Right ventricle myocardium inferior (tissue), 1 donor: ENCODE measurements at places on chromosomes 5 and 9. TPM values are rescaled to one million over a fixed set of nuclear protein-coding genes. Genes with fewer than 3 reads are reported as not detected.

- no peak for DNase-seq
Observed at GRCh38 chr9:19781240-19781639, 7.6 kb downstream of the SLC24A2 start.

DNA sequence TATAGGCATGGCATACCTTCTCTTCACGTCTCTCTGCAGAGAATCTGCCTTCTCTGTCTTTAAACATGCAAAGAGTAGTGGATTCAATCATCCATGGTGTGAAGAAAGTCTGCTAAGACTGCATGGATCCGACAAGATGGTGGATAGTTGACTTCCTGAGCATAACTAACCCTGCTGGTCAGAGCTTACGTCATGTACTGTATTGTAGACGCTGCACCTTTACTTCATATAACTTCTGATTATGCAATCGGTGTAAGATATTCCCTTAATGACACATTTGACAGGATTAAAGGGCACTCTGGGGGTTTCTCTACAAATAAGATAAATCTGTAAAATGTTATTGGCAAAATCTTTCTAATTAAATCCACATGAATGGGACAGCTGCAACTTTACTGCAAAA, 240.3 kb upstream of the NREP start:
- DNase-seq: no peak

GRCh38 chr5:80600943-80601693, 31.0 kb upstream of the ANKRD34B start:
- DNase-seq: no peak

DNA sequence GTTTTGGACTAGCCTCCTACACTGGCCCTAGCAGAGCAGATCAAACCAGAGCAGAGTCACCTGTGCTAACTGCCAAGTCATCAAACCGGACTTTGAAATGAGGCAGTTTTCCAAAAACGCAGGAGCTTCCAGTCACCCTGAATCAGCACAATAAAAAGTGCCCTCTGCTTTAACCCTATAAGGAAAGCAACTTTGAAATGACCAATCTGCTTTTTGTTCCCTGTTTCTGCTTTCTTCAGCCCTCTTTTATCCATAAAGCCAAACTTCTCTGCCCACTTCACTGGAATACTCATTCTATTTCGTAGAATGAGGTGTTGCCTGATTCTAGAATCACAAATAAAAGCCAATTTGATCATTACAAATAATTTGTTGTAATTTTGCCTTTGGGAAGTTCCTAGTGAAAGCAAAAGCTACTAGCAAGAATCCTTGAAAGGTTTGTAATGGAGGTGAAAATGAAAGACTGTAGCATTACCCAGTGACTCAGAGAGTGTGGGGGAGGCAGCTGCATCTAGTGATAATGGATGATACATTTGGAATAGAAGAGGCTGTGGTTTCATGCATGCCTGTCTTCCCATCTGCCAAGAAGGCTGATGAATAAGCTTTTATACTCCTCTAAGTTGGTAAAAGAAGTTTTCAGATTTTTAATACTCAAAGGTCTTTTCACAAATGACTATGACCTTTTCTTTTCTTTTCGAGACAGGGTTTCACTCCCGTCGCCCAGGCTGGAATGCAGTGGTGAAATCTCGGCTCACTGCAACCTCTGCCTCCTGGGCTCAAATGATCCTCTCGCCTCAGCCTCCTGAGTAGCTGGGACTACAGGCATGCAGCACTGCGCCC, 14.9 kb downstream of the SPAAR start:
- no peak for DNase-seq

DNA sequence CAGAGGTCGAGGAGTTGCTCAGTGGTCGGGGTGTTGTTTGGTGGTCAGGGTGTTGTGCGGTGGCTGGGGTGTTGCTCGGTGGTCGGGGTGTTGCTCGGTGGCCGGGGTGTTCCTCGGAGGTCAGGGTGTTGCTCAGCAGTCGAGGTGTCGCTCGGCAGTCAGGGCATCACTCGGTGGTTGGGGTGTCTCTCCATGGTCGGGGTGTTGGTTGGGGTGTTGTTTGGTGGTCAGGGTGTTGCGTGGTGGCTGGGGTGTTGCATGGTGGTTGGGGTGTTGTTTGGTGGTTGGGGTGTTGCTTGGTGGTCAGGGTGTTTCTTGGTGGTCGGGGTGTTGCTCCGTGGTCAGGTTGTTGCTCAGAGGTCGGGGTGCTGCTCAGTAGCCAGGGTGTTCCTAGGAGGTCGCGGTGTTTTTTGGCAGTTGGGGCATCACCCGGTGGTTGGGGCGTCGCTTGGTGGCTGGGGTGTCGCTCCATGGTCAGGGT, 11.0 kb upstream of the GPSM1 start:
- no peak for DNase-seq

GRCh38 chr9:35660966-35661415, 2.9 kb downstream of the CCDC107 start:
- DNase-seq: no peak

DNA sequence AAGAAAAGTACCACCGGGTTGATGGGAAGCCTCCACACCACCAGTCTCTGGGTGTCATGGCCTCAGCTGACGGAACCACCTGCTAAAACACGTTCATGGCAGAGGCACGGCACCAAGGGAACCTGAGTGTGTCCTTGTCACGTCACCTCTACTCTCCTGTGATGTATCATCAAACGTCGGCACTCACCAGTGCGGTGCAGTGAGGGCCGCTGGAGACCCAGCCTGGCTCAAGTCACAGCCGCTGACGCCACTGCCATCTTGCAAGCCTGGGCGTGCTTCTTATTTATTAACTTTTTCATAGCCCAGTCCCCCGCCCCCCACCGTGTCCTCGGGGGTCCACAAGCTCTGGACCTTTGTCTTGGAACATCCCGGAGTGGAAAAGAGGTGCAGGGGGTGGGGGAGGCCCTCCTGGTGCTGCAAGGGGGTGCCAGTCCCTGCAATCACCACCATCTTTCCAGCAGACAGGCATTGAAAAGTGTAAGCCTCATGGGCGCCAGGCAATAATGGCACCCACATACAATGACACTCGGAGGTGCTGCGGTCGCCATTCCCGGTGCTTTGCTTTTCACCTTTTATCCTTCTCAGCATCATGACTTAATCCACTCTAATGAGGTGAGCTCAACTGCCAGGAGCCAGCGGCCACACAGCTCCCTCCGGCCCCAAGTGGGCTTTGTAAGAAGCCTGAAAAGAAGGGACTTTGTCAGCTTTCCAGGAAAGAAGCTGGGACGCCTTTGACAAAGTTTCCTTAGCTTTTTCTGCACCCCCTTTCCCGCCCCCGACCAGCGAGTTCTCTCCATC, 202.3 kb upstream of the IRX1 start:
- DNase-seq: no peak

DNA sequence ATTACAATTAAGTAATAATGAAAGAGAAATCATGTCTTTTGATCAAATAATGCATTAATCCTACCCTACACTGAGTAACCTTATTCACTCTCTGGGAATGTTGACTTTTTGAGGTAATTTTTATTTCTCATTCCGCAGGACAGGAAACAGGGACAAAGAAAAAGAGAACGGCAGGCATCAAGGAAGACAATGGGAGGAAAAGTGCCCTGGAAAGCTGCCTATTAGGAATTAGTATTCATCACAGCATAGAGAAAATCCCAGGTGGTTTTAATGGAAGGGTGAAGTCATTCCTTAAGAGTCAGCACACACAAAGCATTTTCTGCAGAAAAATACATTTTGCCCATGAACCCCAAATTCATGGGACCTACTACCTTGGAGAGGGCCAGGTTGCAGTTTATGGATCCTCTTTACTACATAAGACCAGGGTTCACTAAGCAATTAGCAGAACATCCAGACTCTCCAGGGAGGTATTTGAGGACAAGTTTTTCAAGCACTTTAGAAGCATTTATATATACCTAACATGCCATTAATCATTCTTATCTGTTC, 9.4 kb downstream of the FSTL4 start:
- DNase-seq: no peak

DNA sequence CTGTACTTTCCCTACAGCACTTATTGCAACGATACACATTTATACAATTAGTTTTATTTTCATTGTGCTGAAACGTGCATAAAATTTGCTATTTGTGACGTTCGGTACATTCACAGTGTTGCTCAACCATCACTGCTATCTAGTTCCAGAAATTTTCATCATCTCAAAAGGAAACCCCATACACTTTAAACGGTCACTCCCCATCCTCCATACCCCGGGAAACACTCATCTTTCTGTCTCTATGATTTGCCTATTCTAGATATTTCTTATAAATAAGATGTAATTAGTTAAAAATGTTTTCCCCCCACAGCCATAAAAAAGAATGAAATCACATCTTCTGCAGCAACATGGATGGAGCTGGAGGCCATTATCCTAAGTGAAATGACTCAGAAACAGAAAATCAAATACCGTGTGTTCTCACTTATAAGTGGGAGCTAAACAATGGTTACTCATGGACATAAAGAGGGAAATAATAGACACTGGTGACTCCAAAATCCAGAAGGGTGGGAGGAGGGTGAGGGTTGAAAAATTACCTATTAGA, 40.2 kb upstream of the TEX48 start:
- no peak for DNase-seq

GRCh38 chr5:90981177-90981576, 401.9 kb downstream of the ARRDC3 start:
- DNase-seq: no peak

Gene VLDLR
- 134 TPM for total RNA-seq

Gene C9orf50
- not detected for total RNA-seq

Gene NR4A3
- 3.9 TPM for total RNA-seq

Gene SERF1B
- 34.9 TPM for total RNA-seq

Gene TAF1L
- not detected for total RNA-seq

Gene SLCO6A1
- total RNA-seq: not detected
